ENCODE measurements at places on chromosomes 11 and 22. TPM values are rescaled to one million over a fixed set of nuclear protein-coding genes. Genes with fewer than 3 reads are reported as not detected.

DNA sequence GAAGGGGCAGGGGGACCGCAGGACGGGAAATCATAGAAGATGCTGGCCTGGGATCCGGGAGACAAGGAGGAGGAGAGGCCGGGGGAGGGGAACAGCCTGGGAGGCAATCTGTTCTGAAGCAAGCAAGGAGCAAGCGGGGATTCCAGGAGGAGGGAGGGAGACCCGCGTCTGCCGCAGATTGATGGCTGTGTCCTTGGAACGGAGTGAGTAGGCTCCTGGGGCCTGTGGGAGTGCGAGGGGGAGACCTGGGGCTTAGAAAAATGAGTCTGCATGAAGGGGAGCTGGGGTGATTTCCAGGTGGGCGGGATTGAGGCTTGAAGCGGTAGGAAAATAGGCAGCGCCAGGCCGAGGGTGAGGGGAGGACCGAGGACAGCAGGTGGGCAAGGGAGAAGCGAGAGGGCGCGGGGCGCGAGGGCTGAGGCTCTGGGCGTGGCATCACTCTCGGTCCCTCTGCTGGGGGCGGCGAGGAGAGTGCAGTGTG lies 1.6 kb upstream of the LRRC55 start:
- DNase-seq, result no peak

GRCh38 chr22:27578937-27579617 lies 222.5 kb downstream of the MN1 start:
- DNase-seq, result no peak

- DNase-seq, result no peak
Measured at GRCh38 chr11:85029964-85030363, 597.2 kb downstream of the DLG2 start.

The ANKK1 gene
- 1.5 TPM for total RNA-seq

The AQP11 gene
- 1.7 TPM for total RNA-seq

The CST6 gene
- 5.6 TPM for total RNA-seq

The RFPL3 gene
- total RNA-seq, result not detected
